ENCODE measurements at places on chromosomes 2 and 18. TPM values are rescaled to one million over a fixed set of nuclear protein-coding genes. Genes with fewer than 3 reads are reported as not detected.

GRCh38 chr2:5444168-5444567, 248.0 kb upstream of the SOX11 start:
- no peaks in the 10 kb centered on the region for H3K4me1 ChIP-seq
- no peak overlapping the region for H3K4me3 ChIP-seq
- DNase-seq = no peak
- no peak overlapping the region for H3K27ac ChIP-seq
- no peaks in the 10 kb centered on the region for H3K27me3 ChIP-seq

GRCh38 chr2:153939124-153939796, 67.5 kb downstream of the GALNT13 start:
- no peak overlapping the region for H3K27ac ChIP-seq
- H3K4me1 ChIP-seq = no peaks in the 10 kb centered on the region

The SLC16A14 gene
- polyA plus RNA-seq = 2.8 TPM

- H3K27ac ChIP-seq = peak overlapping the region; percentile 97
- H3K27me3 ChIP-seq = no peaks in the 10 kb centered on the region
- no peak for DNase-seq
- H3K4me1 ChIP-seq = no peaks in the 10 kb centered on the region
Measured at GRCh38 chr2:203327582-203327900, 653 bp upstream of the ABI2 start.

DNA sequence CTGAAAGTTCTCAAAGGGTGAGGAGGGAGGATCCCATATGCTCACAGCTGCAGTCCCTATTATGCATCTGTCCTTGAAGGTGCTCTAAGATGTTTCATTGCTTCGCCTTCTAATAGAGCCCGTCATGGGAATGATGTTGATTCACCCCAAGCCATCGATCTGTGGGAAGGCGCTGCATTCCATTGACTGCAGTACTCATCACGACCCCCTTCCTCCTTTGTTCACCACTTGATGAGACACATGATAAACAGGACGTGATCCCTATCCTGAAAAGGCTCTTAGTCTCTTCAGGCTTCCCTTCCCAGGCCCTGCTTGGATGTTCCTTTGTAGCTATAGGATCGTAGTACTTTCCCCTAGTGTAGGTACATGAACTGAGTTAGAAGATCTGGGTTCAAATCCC, 181.8 kb downstream of the AGPS start:
- H3K4me1 ChIP-seq = no peaks in the 10 kb centered on the region
- H3K27ac ChIP-seq = no peak overlapping the region
- H3K36me3 ChIP-seq = no peaks in the 10 kb centered on the region
- no peak for DNase-seq

Measured in H1 (cell line).